ENCODE measurements at places on chromosomes 4 and X. TPM values are rescaled to one million over a fixed set of nuclear protein-coding genes. Genes with fewer than 3 reads are reported as not detected.

Gene C4orf51
- not detected for total RNA-seq

Gene ZMAT1
- 7.1 TPM for total RNA-seq

Gene SPANXB1
- total RNA-seq, result not detected

Gene ASB12
- 5.5 TPM for total RNA-seq

Gene WDFY3
- total RNA-seq, result 220 TPM

Gene CXXC4
- 2.9 TPM for total RNA-seq

Gene CXCR3
- 0.12 TPM for total RNA-seq

Gene CLDN34
- 0.23 TPM for total RNA-seq

Gene GPR34
- total RNA-seq, result 7.2 TPM

Gene ELOVL6
- total RNA-seq, result 15.0 TPM

Gene HERC5
- 4.9 TPM for total RNA-seq

Gene C4orf50
- 0.06 TPM for total RNA-seq

Gene IBSP
- not detected for total RNA-seq

Gene SMPX
- 73.3 TPM for total RNA-seq

Gene MAP7D2
- 0.93 TPM for total RNA-seq

Gene TRIM2
- total RNA-seq, result 113 TPM

Gene HAND2
- total RNA-seq, result 0.35 TPM

Gene BEX5
- total RNA-seq, result 3.3 TPM

Data from metanephros (tissue), 2 donors.